ENCODE measurements at places on chromosomes 13 and 19.

DNA sequence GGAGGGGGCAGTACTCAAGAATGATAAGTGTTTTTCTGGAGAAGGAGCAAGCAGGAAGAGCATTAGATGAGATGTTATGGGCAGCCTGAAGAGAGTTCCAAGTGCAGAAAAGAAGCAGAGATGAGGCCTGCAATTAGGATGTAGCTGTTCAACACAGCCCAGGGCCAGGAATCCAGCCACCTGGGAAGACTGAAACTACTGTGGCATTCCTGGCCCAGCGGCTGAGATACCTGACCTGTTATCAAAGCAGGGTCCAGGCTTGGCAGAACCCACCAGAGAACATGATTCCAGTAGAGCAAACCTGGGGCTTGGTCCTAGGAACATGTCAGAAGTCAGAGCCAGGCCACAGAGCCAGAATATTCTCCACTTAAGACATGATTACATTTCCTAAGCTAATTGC is 73.3 kb upstream of the LRCH1 start:
- DNase-seq = no peak

DNA sequence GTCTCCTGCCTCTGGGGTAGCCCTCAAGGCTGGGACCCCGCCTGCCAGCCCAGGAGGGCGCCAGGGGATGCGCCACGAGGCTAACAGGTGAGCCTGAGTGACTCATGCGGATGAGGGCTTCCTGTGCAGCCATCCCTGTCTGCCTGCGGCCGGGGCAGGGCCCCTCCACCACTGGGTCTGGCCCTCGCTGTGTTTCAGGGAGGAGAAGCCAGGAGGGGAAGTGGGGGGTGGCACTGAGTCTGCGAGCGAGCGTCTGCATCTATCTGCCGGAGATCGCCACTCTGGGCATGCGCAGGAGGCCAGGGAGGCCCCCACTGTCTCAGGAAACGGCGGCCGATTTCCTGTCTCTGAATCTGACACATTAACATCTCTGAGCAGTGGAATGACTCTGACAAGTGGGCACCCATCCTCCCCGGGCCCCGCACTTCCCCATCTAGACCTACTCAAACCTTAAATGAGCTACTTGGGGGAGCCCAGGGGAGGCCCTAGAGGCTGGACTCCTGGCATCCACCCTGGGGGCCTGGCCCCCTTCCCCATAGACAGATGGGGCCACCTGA is 19.7 kb downstream of the RFX1 start:
- DNase-seq = peak; percentile 60

DNA sequence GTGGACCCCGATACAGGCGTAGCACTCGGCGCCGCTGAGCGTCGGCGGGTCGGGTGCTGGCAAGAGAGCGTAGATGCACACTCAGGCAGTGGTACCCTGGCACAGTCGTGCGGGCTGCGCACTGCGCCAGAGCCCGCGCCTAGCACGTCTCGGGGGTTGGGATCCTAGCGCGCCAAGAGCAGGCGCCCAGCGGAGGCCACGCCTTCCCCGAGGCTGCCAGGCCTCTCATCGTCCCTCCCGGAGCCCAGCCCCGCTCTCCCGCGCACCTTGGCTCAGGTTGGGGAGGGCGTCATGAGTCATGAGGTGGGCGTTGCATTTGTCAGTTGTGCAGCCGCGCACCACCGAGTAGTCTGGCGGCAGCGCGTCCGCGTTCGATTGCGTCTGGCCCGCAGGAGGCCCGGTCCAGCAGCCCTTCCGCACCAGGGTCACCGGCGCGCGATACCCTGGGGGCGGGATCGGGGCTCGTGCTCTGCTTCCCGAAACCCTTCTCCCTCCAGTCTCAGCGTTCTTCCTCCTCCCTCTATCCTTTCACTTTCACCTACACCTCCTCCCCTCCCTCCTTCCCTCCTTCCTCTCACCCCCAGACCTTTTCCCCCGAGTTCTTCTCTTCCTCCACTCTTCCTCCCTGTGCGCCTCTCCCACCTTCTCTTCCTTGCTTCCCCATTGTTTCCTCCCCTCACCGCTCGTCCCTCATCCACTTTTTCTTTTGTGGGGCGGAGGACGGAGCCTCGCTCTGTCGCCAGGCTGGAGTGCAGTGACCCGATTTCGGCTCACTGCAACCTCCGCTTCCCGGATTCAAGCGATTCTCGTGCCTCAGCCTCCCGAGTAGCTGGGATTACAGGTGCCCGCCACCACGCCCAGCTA is 3.5 kb downstream of the LYPD5 start:
- peak; percentile 43 for DNase-seq

DNA sequence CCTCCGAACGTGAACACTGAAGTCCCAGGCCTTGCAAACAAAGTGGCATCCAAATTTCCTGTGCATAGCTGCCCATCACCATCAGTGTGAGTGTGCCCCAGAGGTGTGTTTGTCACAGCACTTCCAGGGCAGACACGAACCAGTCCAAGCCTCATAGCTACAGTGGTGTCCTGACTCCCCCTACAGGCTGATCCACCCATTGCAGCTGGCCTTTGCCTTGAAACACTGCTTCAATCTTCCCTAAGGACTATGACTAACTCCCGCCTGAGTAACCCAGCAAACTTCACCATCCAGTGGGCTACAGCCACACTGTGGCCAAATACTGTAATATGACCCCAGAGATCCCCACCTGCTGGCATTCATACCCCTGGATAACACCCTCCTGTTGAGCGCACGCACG is 3.9 kb downstream of the ZNF266 start:
- no peak for DNase-seq

DNA sequence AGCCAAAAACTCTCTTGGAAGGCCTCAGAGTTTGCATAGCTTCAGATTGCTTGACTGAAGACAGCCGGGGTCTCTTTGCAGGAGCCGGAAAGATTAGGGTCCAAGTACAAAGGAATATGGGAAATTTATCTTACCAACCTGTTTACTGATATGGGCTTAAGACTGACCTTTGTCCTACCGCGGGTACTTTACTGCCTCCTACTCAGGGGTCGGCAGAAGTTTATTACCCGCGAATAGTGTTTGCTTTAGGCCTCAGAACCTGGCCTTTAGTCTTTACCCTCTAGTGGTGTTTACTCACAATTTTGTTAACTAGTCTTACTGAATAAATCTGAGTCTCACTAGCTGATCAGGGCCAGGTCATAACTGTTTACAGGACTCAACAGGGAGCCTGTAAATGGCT is 765.4 kb upstream of the SPRY2 start:
- no peak for DNase-seq

- DNase-seq = no peak
Measured at GRCh38 chr13:91158017-91158395, 189.5 kb upstream of the MIR17HG start.

- DNase-seq = no peak
Measured at GRCh38 chr19:17473041-17473440, 2.7 kb downstream of the SLC27A1 start.

GRCh38 chr19:46603195-46603637 is 2.1 kb downstream of the CALM3 start:
- DNase-seq = no peak

DNA sequence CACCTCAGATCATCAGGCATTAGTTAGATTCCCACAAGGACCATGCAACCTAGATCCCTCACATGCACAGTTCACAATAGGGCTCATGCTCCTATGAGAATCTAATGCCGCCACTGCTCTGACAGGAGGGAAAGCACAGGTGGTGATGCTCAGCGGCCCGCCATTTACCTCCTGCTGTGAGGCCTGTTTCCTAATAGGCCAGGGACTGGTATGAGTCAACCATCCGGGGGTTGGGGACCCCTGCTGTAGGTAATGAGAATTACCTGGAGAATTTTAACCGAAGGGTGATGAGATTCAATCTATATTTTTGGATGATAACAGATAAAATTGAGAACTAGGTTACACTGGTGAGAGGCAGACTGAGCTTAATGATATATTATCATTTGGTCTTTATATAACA is 101.4 kb downstream of the LACC1 start:
- DNase-seq = no peak

DNA sequence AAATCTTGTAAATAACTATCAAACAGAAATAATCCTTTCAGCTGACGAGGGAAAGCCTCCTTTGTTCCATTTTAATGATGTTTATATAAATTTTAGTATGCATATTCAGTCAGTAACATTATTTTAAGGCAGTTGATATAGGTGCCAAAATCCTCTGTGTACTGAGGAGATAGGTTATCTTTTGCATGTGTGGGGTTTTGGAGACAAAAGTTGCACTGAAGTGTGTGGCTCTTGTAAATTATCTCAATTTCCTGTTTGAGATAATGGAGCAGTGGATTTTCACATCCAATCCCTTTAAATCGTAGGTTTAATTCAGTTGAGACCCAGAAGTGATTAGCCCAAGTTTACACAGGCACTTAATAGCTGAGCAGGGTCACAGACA is 106.6 kb downstream of the RGCC start:
- no peak for DNase-seq

DNA sequence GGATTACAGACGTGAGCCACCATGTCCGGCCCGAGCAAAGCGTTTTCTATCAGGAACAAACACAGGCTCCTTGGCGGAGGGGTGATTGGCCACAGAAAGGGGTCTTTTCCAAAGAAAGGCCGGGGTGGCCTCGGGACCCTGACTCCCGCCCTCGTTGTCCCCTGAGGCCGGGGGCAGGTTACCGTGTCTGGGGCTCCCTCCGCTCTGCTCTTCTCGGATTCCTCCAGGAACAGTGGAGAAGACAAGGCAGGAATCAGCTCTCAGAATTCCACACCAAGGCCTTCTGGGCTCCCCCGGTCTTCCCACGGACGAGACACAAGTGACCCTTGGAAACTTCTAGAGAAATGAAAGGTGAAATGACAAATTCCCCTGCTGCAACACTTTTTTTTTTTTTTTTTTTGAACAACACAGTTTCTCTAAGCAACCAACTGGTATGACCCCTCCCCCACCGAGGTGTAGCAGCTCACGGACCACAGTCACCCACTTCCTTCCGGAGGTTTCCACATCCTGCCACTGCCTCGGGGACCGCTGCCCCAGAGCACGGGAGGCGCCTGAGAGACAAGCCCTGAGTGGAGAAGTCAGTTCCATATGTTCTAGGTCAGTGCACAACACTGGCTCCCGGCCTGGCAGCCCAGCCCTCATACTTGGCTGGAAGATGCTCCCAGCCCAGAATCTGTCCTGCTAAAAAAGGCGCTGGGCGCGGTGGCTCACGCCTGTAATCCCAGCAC is 11.0 kb downstream of the MOB3A start:
- no peak for DNase-seq

DNA sequence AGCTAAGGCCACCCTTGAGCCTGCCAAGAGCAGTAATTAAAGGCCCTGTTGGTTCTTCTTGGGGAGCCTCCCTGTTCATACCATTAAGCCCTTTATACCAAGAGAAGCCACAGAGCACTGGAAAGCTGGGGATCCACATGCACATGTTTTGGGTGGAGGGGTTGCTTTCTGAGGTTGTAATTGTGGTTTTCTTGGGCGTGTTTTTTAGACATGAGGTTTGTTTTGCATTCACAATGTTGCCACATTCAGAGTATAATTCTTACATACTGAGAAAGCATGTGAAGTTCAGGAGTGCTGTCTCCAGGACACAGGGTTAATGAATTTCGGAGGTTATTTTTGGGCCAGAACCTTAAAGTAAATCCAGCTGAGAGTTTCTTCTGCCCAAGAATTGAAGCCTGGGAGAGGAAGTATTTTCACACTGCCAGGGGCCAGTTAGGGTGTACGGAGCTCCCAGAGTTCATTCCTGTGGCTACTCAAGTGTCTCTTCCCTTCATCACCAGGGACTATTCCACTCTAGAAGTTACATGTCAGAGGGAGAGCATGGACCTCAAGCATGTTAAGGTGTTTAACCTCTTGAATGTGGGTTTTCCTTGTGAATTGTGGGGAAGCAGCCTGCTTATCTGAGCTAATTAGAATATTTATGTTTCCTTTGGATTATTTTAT is 37.0 kb downstream of the ZNF136 start:
- DNase-seq = no peak

DNA sequence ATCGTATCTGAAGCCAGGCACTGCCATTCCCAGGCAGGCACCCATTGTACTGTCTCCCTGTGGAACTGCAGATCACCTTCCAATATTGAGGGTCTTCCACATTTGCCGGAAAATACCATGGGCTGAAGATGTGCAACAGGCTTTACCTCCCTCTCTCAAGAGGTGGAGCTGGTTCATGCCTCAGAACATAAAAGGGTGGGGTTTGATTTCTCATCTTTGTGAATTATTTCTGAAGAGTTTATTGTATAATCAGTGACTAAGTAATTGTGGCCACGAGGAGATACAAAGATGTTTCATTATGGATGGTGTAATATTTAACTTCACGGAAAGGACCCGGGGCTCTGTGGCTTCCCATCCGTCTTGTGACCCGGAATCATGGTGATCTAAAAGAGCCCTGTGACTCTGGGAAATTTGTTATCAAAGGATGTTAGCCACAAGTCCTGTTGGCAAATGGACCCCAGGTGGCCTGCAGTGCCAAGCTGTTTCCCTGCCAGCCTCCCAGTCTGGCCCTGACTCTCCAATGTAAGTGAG is 230.5 kb downstream of the LACC1 start:
- no peak for DNase-seq

DNA sequence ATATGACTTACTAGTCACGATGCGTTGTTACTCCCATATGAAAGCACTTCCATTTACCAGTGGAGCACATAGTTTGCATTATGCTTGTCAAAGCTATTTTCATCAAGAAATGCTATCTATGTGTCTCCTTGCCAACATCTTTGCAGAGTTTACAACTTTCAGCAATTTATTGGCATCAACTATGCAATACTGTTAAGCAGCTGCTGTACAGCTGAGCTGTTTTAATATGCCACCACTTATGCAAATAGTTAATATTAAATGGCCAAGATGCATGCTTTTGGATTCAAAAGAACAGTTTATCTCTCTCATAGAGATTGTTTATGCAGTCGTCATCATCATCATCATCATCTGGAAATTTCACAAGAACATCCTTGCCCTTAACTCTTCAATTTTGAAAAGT is 67.9 kb upstream of the KLF5 start:
- DNase-seq = no peak

- DNase-seq = no peak
Measured at GRCh38 chr13:57878291-57878690, 246.7 kb downstream of the PCDH17 start.

DNA sequence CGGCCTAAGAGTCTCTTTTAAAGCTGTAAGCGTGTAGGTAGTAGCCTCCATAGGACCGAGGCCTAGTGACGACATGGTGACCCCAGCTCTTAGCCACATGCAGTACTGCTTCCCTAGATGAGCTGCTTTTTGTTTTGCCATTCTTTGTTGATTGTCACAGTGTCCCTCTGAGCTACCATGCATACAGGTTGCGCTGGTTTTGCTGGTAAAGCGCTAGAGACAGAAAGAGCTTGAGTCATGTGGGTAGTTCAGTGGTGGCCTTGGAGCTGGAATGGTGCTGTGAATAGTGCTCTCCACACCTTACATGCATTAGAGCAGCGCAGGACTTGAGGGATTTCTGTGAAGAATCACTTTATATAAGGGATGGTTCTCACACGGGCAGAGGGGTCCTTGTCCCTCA is 5.1 kb downstream of the HNRNPM start:
- no peak for DNase-seq

GRCh38 chr19:17406887-17407196 is 1.4 kb upstream of the BST2 start:
- no peak for DNase-seq

DNA sequence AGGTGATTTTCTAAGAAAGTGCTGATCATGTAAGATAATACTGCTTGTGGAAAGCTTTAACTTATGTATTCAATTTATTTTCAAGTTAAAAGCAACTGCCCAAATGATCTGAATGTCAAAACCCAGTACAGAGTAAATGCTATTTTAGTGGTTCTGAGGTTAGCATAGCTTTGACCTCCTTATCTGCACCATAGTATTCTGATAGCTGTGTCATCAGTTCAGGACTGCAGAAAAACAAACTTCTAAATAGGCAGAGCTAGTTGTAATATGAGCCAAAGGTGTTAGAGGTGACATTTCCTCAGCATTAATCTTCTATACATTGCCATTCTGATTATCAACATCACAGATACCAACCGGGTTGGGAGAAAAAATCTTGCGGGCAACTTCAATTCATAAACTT is 758.7 kb downstream of the SLITRK5 start:
- no peak for DNase-seq

Data from hypothalamus (tissue), 51 donors.